ENCODE measurements at places on chromosomes 1 and 21.

DNA sequence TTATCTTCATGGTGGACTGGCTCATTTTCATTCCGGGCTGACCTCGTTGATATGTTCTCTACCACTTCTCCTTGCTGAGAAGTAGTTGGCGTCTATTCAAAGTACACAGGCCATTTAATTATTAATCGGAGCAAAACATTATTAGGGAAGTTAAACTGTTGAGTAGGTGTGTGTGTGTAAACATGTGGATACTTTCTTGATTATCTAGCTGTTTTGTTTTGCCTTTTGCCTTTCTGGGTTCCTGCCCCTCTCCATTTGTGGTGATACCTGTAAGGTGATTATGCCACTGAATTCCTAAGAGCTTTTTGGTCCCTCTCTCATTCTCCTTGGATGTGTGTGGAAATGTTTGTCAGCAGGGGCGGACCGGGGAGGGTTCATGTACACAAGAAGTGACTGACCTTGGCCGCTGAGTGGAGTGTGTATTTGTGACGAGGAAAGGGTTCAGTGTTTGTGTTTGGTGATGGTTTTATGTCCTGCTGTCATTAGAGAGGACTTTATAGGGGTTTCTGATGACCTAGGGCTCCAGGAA is 56.6 kb upstream of the PPP2R5A start:
- DNase-seq, result no peak

DNA sequence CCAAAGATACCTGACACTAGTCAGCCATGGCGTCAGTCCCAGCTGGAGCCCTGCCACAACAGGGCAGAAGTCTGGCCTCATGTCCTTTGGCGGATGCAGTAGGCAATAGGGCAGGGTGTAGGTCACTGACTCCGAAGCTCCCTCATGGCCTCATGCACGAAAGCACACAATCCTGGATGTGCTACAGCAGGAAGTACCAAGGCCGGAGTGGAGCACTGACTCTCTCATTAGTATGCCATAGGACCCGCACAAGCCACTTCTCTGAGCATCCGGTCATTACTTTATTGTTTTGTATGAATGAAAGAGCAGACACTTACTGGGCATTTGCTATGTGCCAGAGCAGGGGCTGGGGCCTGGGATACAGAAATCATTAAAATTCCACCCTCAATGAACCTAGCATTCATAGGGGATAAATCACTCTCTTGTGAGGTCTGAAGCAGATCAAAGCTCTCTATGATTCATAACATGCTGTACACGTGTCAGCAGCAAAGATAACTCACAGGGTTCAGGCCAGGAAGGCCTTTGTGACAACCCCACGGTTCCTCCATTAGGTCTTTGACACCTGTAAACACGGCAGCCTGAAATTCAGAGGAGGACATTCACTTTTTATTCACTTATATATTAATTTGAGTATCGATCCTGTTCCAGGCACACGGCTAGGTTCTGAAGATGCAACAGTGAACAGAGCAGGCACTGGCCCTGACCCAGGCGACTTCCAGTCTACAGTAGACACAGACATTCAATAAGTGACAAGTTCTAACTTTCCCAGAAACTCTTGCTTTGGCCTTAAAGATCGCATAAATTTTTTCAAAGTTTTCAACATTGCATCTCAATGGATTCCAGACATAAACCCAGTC is 357.9 kb upstream of the USP24 start:
- no peak for DNase-seq

DNA sequence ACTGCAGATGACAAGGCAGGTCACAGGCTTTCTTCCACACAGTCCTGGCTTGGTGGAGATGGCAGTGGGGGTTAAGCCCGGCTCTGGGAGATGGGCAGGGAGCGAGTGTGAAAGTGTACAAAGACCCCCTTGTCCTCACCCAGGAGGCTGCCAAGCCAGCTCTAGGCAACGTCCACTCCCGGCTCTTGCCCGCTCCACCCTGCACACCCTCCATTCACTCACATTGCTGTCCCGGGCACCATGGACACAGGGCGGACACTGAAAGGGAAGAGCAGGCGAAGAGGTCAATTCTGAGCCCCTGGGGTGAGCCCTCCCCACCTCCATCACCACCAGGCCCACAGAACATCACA is 8.9 kb downstream of the COL16A1 start:
- no peak for DNase-seq

GRCh38 chr1:234643850-234644134 is 33.8 kb upstream of the IRF2BP2 start:
- no peak for DNase-seq

All from activated CD4-positive, CD25-positive, alpha-beta regulatory T cell treated with anti-CD3 and anti-CD28 coated beads, Interleukin-2, amount 50 U/mL, for 16 hours (primary cell).